ENCODE measurements at places on chromosomes 1 and 21.

GRCh38 chr1:27192039-27192529 lies 37.2 kb upstream of the SLC9A1 start:
- no peak for DNase-seq

DNA sequence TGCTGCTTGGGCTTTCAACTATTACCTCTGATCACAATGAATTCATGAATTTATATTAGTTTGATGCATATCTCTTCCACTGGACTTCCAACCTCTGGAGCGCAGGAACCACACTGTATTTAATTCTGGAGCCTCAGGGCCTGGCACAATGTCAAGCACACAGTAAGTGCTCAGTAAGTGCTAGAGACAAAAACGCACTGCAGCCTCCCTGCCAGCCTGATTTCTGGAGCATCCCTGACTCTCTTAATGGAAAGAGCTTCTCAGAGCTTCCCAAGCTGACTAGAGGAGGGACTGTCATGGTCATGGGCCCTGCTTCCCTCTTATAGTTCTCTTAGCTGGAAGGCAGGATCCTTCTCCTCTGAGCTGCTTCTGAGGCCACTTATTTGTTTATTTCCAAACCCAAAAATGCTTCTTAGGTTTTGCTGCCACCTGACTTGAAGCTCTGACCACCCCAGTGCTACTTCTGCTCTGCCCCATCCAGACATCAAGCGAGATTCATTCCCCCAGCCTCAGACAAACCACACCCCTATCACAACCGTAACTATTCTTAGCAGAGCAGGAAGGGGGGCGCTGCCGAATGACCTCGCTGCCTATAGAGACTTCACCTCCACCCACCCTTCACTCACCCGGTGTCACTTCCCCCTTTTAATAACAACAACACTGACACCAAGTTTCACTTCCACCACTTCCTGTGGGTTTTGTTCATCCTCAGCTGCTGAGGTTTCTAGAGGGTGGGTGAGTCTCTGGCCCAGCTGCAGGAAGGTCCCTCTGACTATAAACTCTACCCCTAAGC lies 33.6 kb downstream of the NUAK2 start:
- peak; percentile 72 for DNase-seq

DNA sequence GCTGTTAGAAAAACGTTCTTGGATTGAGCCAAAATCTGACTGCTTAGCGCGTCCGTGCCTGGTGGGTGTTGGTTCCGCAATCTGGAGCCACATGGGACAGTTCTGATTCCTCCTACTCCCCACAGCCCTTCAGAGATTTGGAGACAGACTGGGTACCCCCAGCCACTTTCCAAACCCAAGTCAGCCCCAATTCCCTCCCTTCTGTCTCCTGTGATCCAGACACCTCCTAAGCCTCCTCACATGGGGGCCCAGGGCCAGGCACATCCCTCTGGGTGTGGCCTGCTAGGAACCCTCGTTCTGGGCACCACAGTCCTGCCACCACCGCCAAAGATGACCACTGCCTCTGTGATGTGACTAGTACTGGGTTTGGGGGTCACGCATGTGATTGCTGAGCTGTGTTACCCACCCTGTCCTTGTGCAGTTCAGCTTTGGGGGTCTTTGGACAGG lies 4.8 kb downstream of the PLA2G5 start:
- peak; percentile 18 for DNase-seq

GRCh38 chr1:51284487-51284954 lies 45.8 kb downstream of the TTC39A start:
- DNase-seq = peak; percentile 22

DNA sequence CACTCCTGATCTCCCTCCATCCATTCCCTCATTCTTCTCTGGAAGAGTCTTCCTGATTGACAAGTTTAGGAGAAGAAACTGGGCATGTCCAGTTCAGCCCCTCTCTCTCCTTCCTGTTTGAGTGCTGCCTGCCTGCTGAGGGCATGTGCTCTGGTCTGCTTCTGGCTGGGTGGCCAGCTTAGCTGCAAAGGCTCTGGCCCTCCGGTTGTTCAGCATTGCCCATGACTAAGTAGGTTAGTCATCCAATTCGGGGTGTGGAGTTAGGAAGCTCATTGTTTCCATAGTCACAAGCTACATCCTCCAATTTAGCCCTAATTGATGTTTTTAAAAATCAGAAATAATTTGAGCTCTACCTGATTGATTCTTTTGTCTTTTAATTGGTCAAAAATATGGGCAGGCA lies 25.6 kb upstream of the PLA2G2E start:
- DNase-seq = peak; percentile 65

DNA sequence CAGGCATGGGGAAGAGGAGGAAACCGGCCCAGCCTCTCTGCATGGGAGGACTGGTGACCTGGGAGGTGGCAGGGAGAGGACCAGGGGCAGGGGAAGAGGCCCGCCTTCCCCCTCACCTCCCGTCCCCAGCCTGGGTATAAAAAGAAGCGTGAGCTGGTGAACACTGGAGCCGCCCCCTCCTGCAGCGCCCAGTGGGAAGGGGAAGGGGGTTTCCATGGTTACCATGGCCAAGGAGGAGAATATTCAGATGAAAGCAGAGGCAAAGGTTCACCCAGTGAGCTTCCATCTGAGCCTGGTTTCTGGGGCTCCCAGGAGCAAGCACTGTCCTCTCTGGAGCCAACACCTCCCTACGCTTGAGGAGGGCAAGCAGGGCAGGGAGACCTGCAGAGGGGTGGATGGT lies 54.9 kb downstream of the ACOT7 start:
- DNase-seq = no peak

- DNase-seq = no peak
Observed at GRCh38 chr1:226733876-226734275, 5.2 kb downstream of the ITPKB start.

- DNase-seq = no peak
Observed at GRCh38 chr1:21702780-21703179, 33.6 kb upstream of the RAP1GAP start.
